Nucleus accumbens (tissue), 56 donors: ENCODE measurements at places on chromosomes 11 and 22.

DNA sequence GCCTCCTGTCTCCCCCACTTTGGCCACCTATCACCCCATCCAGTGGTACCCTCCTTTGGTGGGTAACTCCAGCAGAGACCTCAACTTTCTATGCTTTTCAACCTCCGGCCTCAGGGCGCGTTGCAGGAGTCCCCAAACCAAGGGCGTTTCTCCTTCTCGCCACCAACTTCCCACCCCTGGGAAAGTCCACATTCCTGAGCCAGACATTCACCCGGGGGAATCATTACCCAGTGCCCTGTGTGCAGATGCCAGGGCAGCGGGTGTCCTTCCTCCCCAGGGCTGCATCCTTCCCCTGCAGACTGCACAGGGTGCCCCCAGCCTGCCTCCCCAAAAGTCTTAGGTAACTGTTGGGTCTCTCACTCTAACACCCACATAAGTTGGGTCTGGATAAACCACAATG, 26.4 kb downstream of the MYEOV start:
- DNase-seq = no peak

DNA sequence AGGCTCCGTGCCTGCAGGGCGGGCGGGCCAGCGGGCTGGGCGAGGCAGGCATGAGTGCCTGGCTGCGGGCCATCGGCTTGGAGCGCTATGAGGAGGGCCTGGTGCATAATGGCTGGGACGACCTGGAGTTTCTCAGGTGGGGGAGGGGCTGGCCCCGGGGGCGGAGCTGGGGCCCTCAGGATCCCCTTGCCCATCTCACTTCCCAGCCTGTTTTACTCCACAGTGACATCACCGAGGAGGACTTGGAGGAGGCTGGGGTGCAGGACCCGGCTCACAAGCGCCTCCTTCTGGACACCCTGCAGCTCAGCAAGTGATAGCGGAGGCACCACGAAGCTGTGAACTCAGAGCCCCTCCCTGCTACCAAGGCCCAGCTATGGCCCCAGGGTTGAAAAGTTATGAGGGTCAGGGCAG, 5.9 kb downstream of the PHOX2A start:
- DNase-seq = peak; percentile 15

GRCh38 chr22:30541961-30542810, 4.4 kb downstream of the SEC14L6 start:
- DNase-seq = no peak

- no peak for DNase-seq
Measured at GRCh38 chr11:134599299-134599771, 187.3 kb upstream of the B3GAT1 start.

GRCh38 chr11:39247570-39248137, 2211.8 kb downstream of the LRRC4C start:
- DNase-seq = no peak

GRCh38 chr11:22677153-22677903, 10.9 kb downstream of the GAS2 start:
- no peak for DNase-seq

GRCh38 chr11:79243422-79244210, 197.2 kb downstream of the TENM4 start:
- no peak for DNase-seq

- no peak for DNase-seq
Measured at GRCh38 chr11:25766332-25767015, 565.5 kb upstream of the ANO3 start.

GRCh38 chr11:35142481-35143075, 3.6 kb downstream of the CD44 start:
- DNase-seq = no peak

DNA sequence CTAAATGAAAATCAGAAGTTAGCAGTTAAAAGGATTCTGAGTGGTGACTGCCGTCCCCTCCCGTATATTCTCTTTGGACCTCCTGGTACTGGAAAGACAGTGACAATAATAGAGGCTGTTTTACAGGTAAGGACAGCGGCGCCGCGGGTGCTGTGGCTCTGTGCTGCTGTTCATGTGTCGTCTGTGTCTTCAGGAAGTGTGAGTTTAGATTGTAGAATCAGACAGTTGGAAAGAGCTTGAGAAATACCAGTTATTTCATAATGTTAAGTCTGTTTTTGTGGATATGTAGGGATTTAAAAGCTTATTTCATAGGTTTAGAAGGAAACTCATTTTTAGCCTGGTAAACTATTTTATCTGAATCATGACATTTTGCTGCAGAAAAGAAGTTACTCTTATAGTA, 27.4 kb upstream of the PANX2 start:
- no peak for DNase-seq

GRCh38 chr11:78441956-78442355, 24.3 kb upstream of the GAB2 start:
- DNase-seq = no peak

DNA sequence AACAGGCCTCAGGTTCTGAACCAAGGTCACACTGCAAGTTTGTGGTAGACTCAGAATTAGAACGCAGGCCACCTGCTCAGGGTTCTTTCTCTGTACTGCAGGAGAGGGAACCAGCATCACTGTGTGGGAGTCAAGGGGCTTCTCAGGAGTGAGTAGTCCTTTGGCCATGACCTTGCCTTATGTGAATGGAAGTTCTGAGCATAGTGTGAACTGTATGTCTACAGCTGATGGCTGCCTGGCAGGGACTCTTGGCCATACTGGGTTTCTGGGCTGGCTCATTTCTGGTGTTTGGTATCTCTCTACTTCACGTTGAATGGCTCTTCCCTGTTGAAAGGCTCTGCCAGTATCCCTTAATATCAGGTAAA, 40.1 kb upstream of the TUB start:
- no peak for DNase-seq

DNA sequence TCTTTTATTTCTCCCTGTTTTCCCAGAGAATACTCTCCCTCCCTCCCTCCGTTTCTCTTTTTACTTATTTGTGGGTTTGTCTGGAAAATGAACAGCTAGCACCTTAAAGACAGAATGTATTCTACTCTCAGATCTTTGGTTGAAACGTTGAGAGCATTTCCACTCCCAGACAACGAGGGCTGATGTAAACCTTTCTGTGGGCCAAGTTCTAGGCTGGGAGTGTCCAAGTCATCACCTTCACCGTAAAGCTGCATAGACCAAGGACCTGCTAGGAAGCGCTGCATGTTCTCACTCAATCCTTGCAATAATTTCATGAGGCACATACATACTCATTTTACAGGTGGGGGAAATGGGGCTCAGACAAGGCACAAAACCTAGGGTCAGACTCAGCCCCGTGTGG, 32.4 kb downstream of the MYH9 start:
- DNase-seq = no peak

- DNase-seq = no peak
Measured at GRCh38 chr11:33478111-33478573, 221.0 kb downstream of the HIPK3 start.
